Activated CD8-positive, alpha-beta memory T cell treated with anti-CD3 and anti-CD28 coated beads, Interleukin-2, amount 10 ng/mL, durations not matched to agents 7 days and 5 days (primary cell): ENCODE measurements at places on chromosomes 4 and X. TPM values are rescaled to one million over a fixed set of nuclear protein-coding genes. Genes with fewer than 3 reads are reported as not detected.

DNA sequence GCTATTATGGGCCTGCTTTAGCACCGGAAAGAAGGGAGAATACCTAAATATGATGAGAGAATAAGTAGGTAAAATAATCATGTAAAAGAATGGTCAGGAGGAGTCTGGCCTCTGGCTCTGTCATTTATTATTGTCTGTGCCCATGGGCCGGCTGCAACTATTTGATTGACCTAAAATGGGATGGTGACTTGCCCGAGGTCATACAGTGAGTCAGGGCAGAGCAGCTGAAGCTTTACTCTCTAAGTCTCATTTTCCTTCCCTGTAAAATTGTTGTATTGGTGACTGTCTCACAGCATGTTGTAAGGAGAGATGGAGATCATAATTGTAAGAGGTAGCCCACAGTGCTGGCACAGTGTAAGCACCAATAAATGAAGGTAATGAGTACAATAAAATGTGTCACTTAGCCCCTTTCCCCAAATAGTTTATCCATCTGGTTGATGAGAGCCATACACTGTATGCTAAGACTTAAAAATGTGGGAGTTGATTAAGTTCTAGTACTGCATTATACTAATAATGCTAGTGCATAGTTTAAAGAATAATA is 39.6 kb downstream of the RUFY3 start:
- no peak for DNase-seq

- no peak for DNase-seq
Observed at GRCh38 chrX:114889481-114889880, 127.9 kb downstream of the IL13RA2 start.

- no peak for DNase-seq
Observed at GRCh38 chr4:14887842-14888433, 114.3 kb upstream of the CPEB2 start.

DNA sequence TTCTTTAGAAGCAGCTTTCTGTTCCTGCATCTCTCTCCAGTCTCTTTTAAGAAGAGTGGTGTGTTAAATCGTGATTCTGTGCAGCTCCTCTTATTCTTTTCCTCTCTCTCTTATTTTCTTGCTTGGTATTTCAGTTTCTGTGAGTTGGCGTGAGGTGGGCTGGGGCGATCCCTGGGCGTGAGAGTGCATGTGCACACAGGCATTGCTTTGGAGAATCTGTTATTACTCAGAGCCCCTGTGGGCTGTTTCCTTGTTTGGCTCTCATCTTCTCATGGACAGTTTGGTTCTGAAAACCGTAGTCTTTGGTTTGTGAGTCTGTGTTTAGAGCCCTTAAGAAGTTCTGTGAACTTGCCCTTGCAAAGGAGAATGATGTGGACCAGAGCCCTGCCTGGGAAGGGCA is 97.2 kb upstream of the CLNK start:
- no peak for DNase-seq

DNA sequence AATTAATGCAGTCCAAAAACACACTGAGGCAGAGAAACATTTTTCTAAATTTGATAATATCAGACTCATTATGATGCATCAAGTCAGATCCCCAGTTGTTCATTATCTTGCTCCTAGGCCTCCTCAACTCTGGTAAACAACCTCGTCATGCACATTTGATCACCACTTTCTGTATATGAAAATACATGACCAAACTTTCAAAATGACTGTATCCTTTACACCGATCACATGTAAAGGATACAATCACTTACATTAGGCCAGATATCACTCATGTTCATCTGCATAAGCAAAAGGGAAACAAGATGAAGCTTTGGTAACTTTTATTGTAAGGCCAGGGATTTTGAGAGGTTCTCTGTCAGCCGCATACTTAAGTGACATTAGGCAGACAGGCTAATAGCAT is 99.4 kb upstream of the IL1RAPL1 start:
- DNase-seq: no peak

PRR32 gene
- total RNA-seq: not detected

- DNase-seq: no peak
Observed at GRCh38 chrX:40056420-40056819, 41.3 kb downstream of the BCOR start.

DNA sequence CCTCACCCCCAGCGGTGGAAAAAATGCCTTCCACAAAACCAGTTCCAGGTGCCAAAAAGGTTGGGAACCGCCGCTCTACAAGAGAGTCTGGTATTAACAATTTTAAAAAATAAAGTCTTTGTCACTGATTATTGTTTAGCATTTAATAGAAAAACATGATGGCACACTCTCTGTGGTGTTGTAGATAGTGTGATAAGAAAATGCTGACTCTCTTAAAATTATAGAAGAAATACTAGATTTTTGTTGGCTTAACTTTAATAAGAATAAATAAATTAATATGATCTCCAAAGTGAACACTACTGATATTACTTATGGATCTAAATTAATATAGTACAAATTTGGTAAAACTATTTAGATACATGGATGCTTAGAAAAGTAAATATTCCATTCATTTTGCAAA is 943.5 kb downstream of the CCSER1 start:
- DNase-seq: no peak

CD40LG gene
- 5.9 TPM for total RNA-seq

DNA sequence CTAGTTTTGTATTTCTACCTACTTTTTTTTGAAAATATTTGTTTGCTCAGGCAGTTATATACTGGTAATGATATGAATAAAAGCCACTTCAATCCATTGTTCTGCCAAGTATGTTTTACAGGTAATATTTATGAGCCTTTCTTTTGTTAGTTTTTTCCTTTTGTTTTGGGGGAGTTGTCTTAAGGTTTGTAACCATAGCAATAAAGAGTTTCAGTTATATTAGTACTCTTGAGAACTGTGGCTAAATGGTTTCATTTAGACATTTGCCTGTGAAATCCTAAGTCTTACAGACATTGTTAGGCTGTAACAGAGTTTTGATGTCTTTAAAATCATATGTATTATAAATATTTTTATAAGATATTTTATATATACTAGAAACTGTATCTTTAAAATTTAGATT is 150.1 kb downstream of the DIPK2B start:
- DNase-seq: no peak

EDA2R gene
- total RNA-seq: 5.4 TPM

DNA sequence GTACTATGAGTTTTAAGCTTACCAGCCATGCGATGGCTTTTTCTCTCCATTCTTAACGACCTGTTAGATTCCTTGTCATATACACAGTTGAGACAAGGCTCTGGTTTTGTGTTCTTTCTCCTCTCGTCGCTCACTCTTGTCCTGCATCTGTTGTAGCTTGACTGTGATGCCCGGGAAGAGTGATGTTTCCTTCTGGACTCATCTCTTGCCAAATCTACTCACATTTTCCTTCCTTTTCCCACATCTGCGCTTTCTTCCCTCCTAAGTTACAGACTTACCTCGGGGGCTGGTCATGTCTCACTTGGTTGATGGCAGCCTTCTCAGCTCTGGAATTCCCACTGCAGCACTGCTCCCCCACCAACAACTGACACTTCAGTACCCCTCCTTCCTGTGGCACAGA is 4.8 kb upstream of the MAP7D3 start:
- no peak for DNase-seq

GRCh38 chr4:23245203-23245832 is 552.6 kb downstream of the GBA3 start:
- DNase-seq: no peak

FGF2 gene
- 2.9 TPM for total RNA-seq

DNA sequence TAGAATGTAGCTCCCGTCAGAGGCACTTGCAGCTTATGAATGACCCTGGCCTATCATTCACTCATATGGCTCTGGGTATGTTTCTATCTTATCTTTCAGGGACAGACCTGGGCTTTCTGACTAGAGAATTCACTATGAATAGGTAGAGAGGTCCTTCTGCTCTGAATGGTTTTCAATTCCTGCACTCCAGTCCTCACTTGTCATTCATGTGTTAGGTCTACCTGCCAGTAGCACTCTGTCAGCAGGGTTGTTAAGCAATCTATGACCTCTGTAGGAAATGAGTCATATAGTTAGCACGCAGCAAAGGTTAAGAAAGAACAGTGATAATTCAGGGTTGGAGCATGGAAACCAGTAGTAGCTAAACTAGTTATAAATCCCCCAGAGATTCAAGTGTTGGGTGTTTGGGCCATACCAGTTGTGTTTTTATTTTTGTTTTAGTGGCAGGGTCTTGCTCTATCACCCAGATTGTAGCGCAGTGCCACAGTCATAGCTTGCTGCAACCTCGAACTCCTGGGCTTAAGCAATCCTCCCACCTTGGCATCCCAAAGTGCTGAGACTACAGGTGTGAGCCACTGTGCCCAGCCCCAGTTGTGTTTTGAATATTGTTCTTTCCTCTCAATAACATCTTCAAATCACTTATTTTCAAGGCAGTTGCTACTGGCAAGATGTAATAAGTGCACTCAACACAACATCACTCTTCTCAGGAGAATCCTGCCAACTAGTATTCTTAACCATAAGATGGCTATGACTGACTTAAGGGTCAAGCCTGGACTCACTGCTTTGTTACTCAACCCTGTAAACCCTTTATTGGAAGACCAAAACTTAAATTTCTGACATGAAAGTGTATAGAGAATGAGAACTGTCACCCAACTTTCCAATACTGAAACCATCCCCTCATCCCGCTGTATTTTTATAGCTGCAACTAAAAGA is 25.1 kb downstream of the ARL13A start:
- DNase-seq: no peak

- DNase-seq: no peak
Observed at GRCh38 chr4:53935780-53936179, 128.6 kb downstream of the CHIC2 start.

DNA sequence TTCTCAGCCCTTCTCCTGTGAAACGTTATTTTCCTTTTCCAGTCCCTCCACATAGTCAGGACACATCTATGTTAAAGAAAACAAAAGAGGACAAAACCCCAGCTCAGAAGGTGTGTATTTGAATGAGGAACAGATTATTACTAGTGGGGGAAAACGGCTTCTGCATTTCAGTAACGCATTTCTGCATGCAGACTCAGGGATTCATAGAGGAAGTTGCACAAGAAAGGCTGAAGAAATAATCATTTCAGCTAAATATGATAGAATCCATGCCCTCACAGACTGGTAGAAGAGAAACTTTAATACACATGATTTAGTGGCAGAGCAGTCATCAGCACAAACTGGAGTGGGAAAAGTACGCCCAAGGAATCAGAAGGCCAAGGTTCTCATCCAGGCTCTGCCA is 270.8 kb upstream of the FGF13 start:
- no peak for DNase-seq

EXOC1 gene
- 26.9 TPM for total RNA-seq
